Omental fat pad (tissue), 4 donors: ENCODE measurements at places on chromosomes 4 and X. TPM values are rescaled to one million over a fixed set of nuclear protein-coding genes. Genes with fewer than 3 reads are reported as not detected.

GRCh38 chr4:57989430-57989829 is 879.2 kb upstream of the IGFBP7 start:
- DNase-seq = no peak

GRCh38 chrX:134981910-134982309 is 8.9 kb upstream of the SMIM10 start:
- DNase-seq = no peak

GRCh38 chr4:4320951-4321714 is 31.1 kb downstream of the ZBTB49 start:
- DNase-seq = no peak

DNA sequence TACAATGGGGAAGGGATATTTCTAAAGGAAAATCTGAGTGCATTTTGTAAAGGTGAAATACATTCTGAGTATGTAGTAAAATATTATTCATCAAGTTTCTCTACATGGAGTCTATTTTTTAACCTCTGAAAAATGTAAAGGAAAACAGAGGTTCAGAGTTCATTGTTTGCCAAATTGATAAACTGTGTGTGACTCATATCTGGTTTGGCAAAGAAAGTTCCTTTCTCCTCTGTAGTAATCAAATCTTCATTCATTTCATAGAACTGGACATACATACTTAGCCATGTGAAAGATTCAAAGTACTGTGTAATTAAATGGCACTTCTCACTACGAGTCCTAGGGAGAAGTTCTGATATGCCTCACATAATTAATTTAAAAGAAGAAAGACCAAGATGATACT is 61.6 kb downstream of the HPGD start:
- no peak for DNase-seq

GRCh38 chr4:166498546-166498945 is 625.5 kb downstream of the TLL1 start:
- DNase-seq = no peak

GRCh38 chr4:126061655-126062054 is 746.9 kb downstream of the FAT4 start:
- DNase-seq = no peak

GRCh38 chrX:57583477-57583876 is 8.3 kb upstream of the ZXDB start:
- DNase-seq = no peak

- no peak for DNase-seq
These were observed 224.5 kb upstream of the TENM3 start for GRCh38 chr4:182018691-182019090.

GRCh38 chr4:47837908-47838294 is at the start of gene CORIN:
Gene CORIN, minus strand, starts transcription at chr4:47838067. Its CDS starts 118 bp downstream, at chr4:47837949.
- DNase-seq = no peak

GRCh38 chr4:82139287-82139686 is 234.5 kb downstream of the HNRNPD start:
- DNase-seq = no peak

DNA sequence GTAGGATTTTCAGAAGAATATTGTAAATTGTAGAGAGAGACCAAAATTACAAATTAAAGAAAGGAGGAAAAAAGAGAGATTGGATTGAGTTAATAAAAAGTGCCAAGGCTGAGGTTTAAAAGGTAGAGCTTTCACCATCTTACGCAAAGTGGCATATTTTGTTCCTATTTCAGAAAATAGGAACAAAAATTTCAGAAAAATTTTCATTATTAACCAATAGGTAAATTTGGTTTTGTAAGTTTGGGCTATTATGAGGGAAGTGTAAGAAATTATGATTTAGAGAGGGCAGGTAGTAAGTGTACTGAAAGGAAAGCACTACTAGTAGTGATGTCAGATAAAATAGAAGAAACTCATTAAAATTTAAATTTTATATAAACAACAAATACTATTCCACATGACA is 479.7 kb downstream of the ACTRT1 start:
- no peak for DNase-seq

- DNase-seq = no peak
These were observed 37.3 kb downstream of the PSAPL1 start for GRCh38 chr4:7397206-7398103.

GRCh38 chr4:168784786-168785461 is 225.1 kb downstream of the CBR4 start:
- no peak for DNase-seq

GRCh38 chrX:23066588-23067281 is 67.0 kb downstream of the DDX53 start:
- no peak for DNase-seq

GRCh38 chr4:55345980-55346850 is at the start of gene SRD5A3:
Gene SRD5A3, plus strand, starts transcription at chr4:55346242. Its CDS starts 95 bp downstream, at chr4:55346337.
- DNase-seq = peak; percentile 66

DNA sequence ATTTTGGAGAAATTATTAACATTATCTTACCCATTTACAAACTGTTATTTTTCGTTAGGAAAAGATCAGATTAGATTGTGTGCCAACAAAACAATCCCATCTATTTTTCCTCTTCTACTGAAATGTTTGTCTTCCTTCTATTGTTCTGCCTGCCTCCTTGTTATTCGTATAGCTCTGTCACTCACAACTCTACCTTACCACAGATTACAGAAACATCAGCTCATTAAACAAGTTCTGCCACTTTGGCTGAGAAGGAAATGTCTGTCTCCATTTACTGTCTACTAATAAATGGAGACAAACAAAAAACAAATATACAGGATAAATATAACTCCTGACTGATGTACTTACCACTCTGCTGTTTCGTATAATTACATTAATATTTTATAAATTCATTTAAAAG is 211.4 kb downstream of the ENOX2 start:
- DNase-seq = no peak

GRCh38 chrX:8191022-8191421 is 20.0 kb upstream of the VCX2 start:
- DNase-seq = no peak

- DNase-seq = no peak
These were observed 64.6 kb downstream of the KDM5C start for GRCh38 chrX:53160297-53160983.

DNA sequence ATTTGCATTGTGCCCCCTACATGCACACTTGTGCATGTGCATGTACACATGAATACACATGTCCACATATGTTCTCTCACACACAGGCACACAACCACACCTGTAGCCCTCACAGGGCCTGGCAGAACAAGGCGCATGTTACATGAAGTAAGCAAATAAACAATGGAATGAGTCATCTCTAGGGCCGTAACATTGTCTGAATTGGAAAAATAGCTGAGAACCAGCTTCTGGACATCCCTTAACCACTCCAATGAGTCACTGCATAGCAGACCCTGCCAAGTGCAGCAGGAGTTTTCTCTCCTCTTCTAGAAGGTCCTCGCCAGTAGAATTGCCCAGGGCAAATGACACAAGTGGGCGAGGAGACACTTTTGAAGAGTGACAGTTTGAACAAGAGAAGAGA is 66.1 kb downstream of the MAGEA10 start:
- DNase-seq = no peak

DNA sequence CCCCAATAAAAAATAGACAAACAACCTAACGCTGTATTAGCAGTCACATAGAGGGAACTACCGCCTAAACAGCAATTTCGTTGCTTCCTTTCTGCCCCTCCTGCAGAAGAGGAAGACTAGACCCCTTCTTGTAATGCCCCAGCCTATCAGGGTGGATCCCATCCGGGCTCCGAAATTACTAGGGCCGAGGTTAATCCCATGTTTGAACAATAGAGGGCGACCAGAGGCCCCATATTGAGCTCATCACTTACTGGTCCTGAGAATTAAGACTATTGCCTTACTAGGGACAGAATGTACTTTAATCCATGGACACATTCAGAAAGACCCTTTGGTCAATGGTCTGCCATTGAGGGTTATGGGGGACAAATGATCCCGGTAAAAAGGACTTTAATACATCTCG is 11.8 kb upstream of the ZNF630 start:
- DNase-seq = no peak

GRCh38 chr4:107913283-107913899 is 18.0 kb upstream of the CYP2U1 start:
- DNase-seq = no peak

- no peak for DNase-seq
These were observed 24.3 kb downstream of the PSAPL1 start for GRCh38 chr4:7410446-7410845.

GRCh38 chr4:67909905-67910584 is 26.2 kb upstream of the TMPRSS11D start:
- DNase-seq = no peak

DNA sequence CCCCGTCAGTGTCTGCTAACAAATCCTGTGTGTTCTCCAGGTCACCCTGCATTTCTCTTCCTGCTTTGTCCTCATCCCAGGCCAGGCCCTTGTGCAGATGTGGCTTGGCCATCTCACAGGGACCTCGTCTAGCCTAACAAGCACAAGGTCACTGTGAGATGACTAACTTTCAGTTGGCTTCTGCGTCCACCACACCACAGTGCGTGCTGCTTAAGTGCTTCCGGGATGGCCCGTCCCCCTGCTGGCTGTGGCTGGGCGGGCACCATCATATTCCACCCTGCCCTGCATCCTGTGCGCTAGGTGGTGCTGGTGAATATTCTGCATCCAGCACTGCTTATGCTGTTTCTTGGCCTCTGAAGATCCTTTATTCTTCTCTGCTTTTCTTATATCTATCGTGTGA is 33.8 kb downstream of the RBBP7 start:
- no peak for DNase-seq

DNA sequence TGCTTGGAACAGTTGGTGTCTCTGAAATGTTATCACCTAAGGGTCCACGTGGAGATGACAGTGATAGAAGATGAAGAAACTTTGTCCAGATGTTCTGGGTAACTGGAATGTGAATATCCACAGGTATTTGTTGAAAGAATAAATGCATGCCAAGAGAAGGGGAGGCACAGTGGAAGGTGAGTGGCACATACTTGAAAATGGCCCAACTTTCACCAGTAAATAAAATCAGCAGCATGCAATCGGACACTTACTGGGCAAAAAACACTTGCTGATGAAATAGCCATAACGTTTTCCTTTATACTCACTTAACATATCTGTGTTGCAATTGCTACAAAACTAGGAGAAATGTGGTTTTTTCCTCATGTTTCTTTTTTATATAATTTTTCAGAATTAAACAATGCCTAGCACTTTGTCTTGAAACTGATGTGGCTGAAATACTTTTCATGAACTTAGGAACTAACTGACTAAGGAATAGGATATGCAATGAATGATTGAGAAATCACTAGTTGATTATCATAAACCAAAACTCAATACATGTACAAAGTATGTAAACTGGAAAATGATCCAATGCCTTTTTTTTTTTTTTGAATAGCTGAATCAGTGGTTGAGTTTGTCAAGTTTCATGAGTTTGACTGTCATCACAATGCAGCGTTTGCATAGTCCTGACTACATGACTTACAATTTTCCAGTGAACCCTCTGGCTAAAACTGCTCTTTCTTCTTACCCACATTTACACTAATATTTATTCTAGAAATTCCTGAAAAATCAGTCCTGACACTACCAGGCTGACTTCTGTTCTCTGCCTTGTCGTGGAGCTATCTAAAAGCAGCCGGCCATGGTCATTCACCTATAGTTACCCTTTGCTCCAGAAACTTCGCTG is 127.4 kb downstream of the CPE start:
- DNase-seq = no peak

DNA sequence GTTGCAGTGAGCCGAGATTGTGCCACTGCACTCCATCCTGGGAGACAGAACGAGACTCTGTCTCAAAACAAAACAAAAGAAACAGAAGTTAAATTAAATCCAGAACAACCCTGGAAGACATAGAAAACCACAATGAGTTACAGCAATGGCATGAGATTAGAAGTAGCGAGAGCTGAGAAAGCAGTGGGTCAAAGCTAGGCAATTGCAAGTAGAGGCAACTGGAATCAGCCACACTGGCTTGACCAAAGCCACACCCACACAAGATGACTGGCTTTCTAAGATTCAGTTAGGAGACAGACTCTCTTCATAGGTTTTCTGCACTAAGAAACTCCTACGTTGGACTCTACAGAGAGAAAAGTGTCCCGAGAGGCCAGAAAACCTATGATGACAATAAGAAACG is 443.0 kb downstream of the GPM6A start:
- no peak for DNase-seq

- DNase-seq = no peak
These were observed 1865.3 kb upstream of the AGA start for GRCh38 chr4:179307297-179308136.

DNA sequence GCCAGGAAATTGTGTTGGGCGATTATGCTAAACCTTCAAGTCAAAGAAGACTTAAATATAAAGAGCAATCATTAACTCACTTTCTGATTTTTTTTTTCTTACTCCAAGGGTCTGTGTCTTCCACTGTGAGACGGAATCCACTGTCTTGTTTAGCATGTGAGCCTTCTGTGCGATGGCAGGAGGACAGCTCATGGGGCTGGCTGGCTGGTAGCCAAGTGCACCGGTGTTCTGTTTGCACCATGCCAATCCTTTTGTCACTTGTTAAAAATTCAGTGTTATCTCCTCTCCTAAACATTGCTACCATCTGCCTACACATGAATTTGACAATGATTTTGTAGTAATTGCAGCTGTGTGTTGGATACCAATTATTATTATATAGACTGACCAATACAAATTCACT is 1056.3 kb upstream of the IGFBP7 start:
- no peak for DNase-seq

DNA sequence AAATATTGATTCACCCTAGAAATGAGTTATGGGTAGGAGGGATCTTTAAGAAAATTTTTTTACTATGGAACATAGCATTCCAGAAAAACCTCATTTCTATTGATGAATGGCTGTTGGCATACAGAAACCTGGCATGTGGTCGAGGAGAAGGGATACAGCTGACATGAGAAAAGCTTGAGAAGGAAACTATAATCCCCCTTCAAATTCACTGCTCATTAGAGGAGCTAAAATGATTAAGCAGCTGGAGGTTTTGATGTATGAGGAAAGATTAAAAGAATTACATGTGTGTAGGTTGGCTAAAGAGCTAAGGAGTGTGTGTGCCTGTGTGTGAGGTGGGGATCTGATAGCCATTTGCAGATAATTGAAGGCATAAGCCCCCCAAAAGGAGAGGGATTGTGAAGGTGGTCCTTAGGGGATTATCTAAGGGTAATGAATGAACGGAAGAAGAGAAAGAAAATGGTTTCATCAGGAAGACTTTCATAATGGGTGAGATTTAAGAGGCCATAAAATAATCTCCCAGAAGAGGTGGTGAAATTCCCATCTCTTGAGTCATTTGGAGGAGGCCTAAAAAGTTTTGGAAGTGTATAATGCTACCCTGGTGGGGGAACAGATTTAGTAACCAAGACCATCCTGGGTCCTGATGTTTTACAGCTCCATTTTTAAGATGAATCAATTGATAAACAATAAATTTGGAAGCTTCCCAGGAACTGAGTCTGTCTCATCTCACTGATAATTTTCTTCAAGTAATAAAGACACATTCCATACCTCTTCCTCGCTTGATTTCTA is 272.0 kb upstream of the HAND2 start:
- no peak for DNase-seq

GRCh38 chr4:5718411-5718810 is 7.4 kb downstream of the EVC start:
- DNase-seq = no peak

PRRG1 gene
- total RNA-seq = 20.1 TPM

SPANXC gene
- not detected for total RNA-seq

AREG gene
- 46.2 TPM for total RNA-seq

SOWAHB gene
- 0.28 TPM for total RNA-seq

P2RY8 gene
- 1.7 TPM for total RNA-seq

MXRA5 gene
- total RNA-seq = 0.75 TPM

ETDA gene
- not detected for total RNA-seq

CNGA1 gene
- total RNA-seq = 1.7 TPM

STATH gene
- total RNA-seq = not detected

CT45A5 gene
- not detected for total RNA-seq

BMP3 gene
- 6.3 TPM for total RNA-seq

SHOX gene
- total RNA-seq = not detected

SMIM31 gene
- total RNA-seq = not detected

BANK1 gene
- 7.7 TPM for total RNA-seq

SSX1 gene
- not detected for total RNA-seq

SNCA gene
- 20.9 TPM for total RNA-seq
